A375 (cell line): ENCODE measurements at places on chromosomes 3 and 15. TPM values are rescaled to one million over a fixed set of nuclear protein-coding genes. Genes with fewer than 3 reads are reported as not detected.

Gene HTR3D
- not detected in 2 replicates for total RNA-seq

Gene ALG1L2
- total RNA-seq: 0.68 and 0.85 TPM in 2 replicates

Gene CTXND1
- 0.05 and 0.08 TPM in 2 replicates for total RNA-seq

Gene STRA6
- 44.3 and 45.8 TPM in 2 replicates for total RNA-seq

Gene ACOX2
- 25.9 and 28.7 TPM in 2 replicates for total RNA-seq

Gene TRPM1
- not detected in 2 replicates for total RNA-seq

Gene UBA7
- 8.3 and 8.9 TPM in 2 replicates for total RNA-seq

Gene MAP4
- 63.6 and 65.1 TPM in 2 replicates for total RNA-seq

Gene CSPG4
- total RNA-seq: 257 and 268 TPM in 2 replicates

Gene SAMMSON
- 3.6 and 6.4 TPM in 2 replicates for total RNA-seq

Gene RPP25
- total RNA-seq: 32.4 and 33.1 TPM in 2 replicates

Gene MELTF
- total RNA-seq: 195 and 202 TPM in 2 replicates

Gene PPP2R3A
- total RNA-seq: 14.6 and 17.4 TPM in 2 replicates

Gene AMOTL2
- total RNA-seq: 230 and 247 TPM in 2 replicates
